ENCODE measurements at places on chromosomes 3 and 15.

GRCh38 chr3:41684797-41685735 is 276.8 kb downstream of the ULK4 start:
- DNase-seq, result peak; percentile 75

- DNase-seq, result no peak
Observed at GRCh38 chr3:29561651-29562149, 280.8 kb downstream of the RBMS3 start.

DNA sequence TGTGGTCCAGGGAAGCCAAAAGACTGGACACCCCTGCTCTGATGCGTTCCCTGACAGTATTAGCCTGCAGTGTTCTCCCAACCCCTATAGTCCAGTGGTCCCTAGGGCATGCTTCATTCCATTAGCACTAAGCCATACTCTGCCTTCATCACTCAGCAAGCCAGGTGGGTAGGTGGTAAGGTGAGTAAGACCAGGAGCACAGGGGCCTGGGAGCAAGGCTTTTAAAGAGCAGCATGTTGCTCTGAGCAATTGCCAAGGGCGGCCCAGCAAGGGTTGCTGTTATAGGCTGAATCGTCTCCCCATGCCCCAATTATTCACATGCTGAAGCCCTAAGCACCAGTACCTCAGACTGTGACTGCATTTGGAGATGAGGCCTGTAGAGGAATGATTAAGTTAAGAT is 11.0 kb downstream of the CXCR6 start:
- DNase-seq, result no peak

GRCh38 chr3:50325497-50326181 is 2.4 kb downstream of the TUSC2 start:
- DNase-seq, result no peak
